ENCODE measurements at places on chromosomes 16 and 17. TPM values are rescaled to one million over a fixed set of nuclear protein-coding genes. Genes with fewer than 3 reads are reported as not detected.
A peak's percentile ranks its signal among the peaks of the same experiment; 100 is the strongest.

The AXIN1 gene
- polyA plus RNA-seq, result 12.8 TPM

The CPPED1 gene
- 4.2 TPM for polyA plus RNA-seq

The RNF222 gene
- not detected for polyA plus RNA-seq

DNA sequence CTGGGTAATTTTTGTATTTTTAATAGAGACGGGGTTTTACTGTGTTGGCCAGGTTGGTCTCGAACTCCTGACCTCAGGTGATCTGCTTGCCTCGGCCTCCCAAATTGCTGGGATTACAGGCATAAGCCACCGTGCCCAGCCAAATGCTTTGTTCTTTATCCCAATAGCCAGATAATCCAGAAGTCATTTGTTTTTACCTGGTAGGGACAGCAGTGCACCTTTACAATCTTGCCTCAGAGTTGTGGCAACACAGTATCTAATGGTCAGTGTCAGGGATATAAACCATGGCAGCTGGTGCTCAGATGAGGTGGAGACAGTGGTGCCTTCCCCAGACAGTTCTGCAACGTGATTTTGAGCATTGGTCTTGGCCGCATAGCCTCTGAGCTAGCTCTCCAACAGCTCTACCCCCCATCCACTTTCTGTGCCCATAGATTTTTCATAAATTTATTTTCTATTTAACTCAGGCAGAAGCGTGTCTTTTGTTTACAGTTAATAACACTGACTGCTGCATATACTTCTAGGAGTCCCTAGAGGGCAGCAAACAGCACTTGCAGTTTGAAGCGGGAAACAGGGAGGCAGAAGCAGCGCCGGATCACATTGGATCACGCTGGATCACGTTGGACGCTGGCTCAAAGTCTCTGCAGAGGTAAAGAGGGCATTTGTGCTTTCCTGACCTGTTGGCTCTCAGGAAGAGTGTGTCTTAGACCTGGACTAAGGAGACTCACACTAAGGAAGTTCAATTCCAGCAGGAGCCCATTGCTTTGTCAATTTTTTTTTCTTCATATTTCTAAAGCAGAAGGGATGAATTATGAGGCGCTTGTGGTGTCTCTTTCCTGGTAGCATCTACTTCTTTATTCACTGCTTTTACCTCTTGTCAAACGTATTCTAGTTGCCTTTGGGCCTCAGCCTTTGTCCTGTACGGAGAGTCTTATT, 5.1 kb upstream of the GGT6 start:
- DNase-seq, result peak; percentile 69
- H3K27me3 ChIP-seq, result no peaks in the 10 kb centered on the region
- no peak overlapping the region for H3K4me3 ChIP-seq
- no peaks in the 10 kb centered on the region for H3K36me3 ChIP-seq

DNA sequence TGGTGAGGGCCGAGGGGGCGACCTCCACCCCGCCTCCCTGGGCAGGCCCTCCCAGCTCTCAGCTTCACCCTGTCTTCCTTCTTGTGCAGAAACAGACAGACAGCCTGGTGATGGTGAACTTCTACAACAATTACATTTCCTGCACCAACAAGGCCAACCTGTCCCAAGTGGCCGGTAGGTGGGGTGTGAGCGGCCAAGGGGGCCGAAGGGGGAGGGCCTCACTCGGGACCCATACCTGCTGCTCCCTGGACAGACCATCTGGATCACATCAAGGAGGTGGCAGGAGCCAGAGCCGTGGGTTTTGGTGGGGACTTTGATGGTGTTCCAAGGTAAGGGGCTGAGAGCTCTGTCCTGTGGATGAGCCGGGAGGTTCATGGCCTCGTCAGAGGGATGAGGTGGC, 20.1 kb downstream of the CHMP1A start:
- H3K36me3 ChIP-seq, result no peaks in the 10 kb centered on the region
- no peak overlapping the region for H3K4me3 ChIP-seq
- H3K27me3 ChIP-seq, result no peaks in the 10 kb centered on the region
- H3K4me1 ChIP-seq, result no peaks in the 10 kb centered on the region
- DNase-seq, result no peak
- no peak overlapping the region for H3K27ac ChIP-seq

GRCh38 chr17:4934173-4934979, 2.3 kb downstream of the GP1BA start:
- no peak overlapping the region for H3K4me3 ChIP-seq
- H3K27me3 ChIP-seq, result no peaks in the 10 kb centered on the region
- DNase-seq, result no peak
- H3K27ac ChIP-seq, result no peak overlapping the region

- H3K36me3 ChIP-seq, result no peaks in the 10 kb centered on the region
- H3K4me3 ChIP-seq, result no peak overlapping the region
- no peak for DNase-seq
- H3K27ac ChIP-seq, result no peak overlapping the region
- H3K27me3 ChIP-seq, result no peaks in the 10 kb centered on the region
Measured at GRCh38 chr16:23856251-23856709, 20.5 kb downstream of the PRKCB start.

GRCh38 chr16:138049-138417, 440 bp downstream of the NPRL3 start:
- H3K4me3 ChIP-seq, result peak overlapping the region; percentile 64
- no peaks in the 10 kb centered on the region for H3K27me3 ChIP-seq
- H3K36me3 ChIP-seq, result no peaks in the 10 kb centered on the region
- peak; percentile 34 for DNase-seq
- H3K4me1 ChIP-seq, result no peaks in the 10 kb centered on the region
- H3K27ac ChIP-seq, result no peak overlapping the region

DNA sequence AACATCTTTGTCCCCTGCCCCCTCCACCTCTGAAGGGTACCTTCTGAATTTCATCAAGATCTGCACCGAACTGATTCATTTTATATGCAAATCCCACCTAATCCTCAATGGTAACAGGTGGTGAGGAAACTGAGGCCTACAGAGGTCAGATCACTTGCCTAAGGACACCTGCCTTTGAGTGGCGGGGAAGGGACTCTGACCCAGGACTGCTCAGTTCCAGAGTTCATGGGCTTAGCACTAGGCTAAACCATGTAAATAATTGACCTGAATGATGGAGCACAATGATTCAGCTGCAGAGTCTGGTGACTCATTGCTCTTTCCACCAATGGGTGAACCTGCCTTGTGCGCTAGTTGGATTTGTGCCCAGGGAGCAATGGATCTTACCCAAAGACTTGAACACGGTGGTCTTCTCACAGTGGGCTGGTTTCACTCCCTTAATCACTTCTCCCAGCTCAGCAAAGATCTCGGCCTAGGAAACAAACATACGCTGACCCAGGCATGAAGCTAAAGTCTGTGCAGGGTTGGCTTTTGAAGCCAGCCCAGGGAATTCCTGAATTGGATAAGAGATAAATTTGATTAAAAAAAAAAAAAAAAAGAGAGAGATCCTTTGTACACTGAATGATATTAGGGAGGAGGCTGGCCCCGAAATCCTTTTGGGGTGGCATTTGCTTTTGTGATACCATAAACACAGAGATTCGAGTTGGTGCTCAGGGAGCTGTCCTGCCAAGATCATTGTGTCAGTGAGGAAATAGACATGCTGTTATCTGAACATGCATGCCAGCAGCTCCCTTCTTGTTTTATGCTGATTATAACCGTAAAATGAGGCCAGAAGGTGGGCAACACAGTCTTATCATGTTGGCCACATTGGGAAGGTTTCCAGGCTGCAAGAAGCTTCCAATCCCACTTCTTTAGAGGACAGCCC, 17.0 kb downstream of the CRYM start:
- H3K27ac ChIP-seq, result no peak overlapping the region
- no peak for DNase-seq
- no peak overlapping the region for H3K4me3 ChIP-seq

Measured in pancreas (tissue), 10 donors.